ENCODE measurements at places on chromosomes 5 and 9.

GRCh38 chr5:1919750-1920149 is 37.0 kb upstream of the IRX4 start:
- no peak for DNase-seq

DNA sequence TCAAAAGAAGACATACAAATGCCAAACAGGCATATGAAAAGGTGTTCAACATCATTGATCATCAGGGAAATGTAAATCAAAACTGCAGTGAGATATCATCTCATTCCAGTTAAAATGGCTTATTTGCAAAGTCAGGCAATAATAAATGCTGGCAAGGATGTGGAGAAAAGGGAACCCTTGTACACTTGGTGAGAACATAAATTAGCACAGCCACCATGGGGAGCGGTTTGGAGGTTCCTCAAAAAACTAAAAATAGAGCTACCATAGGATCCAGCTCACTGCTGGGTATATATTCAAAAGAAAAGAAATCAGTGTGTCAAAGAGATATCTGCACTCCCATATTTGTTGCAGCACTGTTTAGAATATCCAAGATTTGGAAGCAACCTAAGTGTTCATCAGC is 50.3 kb downstream of the AP3S1 start:
- DNase-seq: no peak

DNA sequence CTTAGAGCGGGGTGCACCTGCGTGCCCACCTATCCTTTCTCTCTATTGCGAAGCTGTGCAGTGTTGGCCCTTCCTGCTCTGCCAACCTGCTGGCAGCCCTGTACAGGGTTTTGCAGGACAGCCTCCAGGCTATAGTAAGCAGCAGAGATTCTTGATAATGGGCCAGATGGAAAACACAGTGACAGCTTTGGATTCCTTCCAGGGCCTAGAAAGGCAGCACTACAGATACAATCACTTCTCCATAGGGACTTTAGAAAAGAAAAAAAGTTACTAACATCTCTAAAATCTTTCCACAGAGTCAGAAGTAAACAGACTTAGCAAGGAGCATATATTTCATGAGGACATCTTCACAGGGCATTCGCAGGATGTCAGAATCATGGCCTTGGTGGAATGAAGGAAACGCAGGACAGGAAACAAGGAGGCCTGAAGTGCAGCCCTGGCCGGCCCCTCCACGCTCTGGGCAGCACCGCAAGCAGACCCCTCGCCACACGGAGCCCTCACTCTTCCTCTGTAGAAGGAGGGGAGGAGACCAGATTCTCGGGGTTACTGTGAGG is 172.1 kb upstream of the GAS1 start:
- no peak for DNase-seq

- no peak for DNase-seq
Measured at GRCh38 chr5:12017007-12017406, 112.8 kb upstream of the CTNND2 start.

GRCh38 chr9:137074657-137075274 is 2.6 kb upstream of the UAP1L1 start:
- DNase-seq: no peak

DNA sequence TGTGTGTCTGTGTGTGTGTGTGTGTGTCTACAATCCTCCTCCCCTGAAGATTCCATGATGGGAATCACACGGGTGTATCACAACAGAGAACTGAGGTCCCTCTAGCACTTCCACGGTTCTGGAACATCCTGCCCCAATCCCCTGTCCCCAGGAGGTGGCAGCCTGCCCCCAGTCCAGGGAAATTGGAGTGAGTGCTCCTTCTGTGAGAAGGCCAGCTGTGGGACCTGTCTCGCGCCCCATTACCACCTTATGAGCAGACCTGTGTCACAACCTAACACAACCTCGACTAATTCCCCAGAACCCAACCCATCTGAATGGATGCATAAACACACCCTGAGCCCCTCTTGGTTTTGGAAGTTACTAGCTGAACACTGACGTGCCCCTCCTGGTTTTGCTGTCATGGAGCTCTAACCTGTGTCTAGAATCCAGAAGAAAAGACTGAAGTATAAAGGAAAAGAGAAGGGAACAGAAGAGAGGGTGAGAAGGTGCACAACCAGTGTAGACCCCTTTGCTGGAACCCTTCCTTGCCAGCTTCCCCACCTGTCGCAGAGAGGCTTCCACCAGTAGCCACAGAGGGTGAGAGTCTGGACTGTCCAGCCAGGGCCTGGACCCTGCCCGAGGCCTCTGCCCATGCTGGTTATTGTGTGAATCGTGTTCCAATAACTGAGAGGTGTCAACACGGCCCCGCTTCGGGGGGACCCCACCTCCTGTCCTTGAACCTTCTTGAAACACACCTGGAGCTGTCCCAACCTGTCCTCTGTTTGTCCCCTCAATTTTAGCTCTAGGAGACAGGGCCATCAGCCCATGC is 3.4 kb downstream of the BTNL9 start:
- DNase-seq: no peak

GRCh38 chr5:121027636-121028035 is 563.5 kb downstream of the PRR16 start:
- DNase-seq: no peak

DNA sequence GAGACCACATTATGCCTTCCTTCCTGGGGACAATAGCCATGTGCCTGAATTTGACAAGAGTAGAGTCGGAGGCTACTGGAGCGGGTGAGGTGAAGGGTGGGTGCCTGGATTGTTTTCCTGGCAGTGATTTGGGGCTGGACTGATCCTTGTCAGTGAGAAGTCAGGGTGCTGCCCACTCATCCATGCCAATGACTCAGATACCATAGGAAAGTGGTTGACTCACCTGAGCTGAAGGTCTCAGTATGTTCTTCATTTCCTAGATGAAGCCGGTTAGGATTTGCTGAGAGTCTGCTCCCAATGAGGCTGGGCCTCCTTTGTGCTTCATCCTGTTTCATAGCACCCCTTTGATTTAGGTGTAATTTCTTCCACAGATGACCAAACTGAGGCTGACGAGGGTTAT is 366.0 kb downstream of the KDM4C start:
- no peak for DNase-seq

DNA sequence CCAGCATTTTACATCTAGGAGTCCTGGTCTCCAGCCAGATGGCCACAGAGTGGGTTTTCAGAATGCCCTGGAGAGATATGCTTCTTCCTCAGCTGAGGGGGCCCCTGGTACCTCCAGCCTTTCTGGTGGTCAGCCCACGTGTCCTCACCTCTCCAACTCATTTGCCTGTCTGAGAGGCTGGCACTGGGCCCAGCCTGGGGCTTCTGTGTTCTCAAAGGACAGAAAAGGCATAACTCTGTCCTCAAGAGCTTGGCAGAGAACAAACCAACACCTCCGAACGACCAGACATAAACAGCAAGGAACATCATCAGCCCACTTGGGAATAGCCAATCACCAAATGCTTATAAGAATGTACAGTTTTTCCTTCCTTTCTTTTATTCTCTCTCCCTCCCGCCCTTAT is 17.1 kb downstream of the ENG start:
- no peak for DNase-seq

DNA sequence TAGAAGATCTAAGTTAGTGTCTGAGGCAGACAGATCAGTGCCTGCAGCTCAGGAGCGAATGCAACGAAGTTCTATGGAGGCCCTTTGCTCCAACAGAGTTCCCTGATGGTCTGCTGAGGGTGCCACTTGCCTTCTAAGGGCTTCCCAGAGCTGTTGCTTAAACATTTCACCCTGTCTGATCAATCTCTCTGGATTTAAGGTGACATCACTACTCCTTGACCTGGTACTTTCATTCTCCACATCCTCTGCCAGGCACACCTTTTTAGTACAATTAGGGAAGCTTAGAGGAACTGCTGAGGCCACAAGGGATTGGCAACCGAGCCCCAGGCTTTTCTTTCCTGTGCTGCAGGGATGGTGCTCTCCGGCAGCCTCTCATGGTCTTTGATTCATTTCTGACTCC is 94.2 kb upstream of the IFNK start:
- DNase-seq: no peak

DNA sequence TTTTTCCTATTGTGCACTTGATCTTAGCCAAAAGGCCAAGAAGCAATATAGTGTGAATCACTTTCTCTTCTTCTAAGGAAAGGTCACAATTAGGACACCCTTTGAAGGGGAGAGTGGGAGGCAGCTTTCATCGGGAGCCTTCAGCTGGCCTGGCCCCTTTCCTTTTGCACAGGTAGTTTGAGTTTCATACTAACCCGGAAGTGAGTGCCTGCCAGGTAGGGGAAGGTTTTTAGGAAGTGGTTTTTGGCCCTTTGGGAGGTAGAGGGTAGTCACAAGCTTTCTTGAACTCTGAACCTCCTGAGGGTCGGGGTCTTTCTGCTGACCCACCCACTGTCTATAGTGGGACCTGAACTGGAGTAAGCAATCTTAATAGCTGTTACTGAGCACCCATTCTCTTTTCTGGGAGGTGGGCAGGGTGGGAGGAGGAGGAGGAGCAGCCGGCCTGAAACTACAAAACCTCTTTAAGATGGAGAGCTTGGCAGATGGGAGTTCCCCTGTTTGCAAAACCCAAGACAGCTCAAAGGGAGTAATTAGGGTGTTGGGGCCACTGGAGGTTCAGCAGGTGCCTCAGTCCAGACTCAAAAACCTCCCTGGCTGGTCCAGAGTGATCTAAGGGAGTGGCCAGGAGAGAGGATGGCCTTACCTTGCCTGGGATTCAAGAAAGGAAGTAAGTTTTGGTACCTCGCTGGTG is 6.0 kb downstream of the LARP1 start:
- DNase-seq: no peak

DNA sequence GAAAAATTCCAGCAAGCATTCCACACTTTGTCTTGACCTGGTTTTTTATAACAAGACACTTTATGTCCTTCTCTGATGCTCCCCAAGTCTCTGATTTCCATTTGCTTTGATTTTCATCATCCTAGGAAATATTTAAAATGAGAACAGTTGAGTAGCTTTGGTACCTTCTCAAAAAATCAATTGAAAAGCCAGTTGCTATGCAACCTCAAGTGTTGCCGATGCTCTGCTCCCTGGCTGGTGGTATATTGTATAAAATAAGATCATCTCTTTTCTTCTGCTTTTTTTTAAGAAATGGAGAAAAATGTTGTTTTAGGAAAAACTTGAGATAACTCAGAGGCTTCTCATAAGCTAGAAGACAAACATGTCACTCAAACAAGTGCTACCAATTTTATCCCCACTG is 109.7 kb downstream of the ZNF354C start:
- DNase-seq: no peak

- DNase-seq: peak; percentile 52
Measured at GRCh38 chr9:34653151-34654072, 1.4 kb downstream of the IL11RA start.

DNA sequence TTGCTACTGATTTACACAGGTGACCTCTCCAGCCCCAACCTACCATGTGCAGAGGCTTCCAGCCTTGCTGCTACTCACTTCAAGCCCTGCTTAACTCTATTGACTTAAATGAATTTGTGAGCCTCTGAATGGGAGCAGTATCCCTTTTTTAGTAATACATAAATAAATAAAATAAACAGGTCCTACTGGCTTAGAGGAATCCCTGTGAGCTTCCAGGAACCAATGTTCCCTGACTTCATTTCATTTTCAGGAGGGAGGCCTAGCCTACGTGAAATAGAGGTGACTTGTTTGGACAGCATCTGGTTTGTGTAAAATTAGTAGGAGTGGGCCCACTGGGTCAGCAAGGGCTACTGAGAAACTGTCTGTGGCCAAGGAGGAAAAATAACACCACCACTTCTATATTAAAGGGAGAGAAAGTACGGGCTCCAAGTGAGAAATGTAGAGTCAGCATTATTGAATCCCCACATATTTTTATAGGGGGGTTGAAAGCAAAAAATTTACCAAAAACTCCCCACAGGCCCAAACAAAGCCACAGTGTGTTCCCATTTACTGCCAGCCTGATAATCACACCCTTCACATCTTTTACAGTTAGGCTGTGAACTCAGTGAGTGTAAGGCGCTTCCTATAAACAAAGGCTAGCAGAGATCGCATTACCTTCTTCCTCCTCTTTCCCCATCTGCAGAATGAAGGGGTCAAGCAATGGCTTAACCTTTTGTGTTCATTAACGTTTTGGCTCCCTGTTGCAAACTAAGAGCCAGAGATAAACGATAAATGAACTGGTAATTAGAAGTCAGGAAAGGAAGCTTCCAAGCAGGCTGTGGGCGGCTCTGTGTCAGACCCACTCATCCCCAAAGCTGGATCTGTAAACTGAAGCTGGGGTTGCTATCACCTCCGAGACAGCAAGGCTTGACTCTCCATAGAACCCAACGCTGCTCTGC is 138.8 kb upstream of the LIFR start:
- DNase-seq: no peak

Data from tibial artery (tissue), 4 donors.